Psoas muscle (tissue), 8 donors: ENCODE measurements at places on chromosomes 2 and 18. TPM values are rescaled to one million over a fixed set of nuclear protein-coding genes. Genes with fewer than 3 reads are reported as not detected.
A peak's percentile ranks its signal among the peaks of the same experiment; 100 is the strongest.

GRCh38 chr18:61574665-61575064 lies 241.4 kb downstream of the CDH20 start:
- no peaks in the 10 kb centered on the region for H3K4me1 ChIP-seq
- H3K27ac ChIP-seq: no peak overlapping the region
- H3K4me3 ChIP-seq: no peak overlapping the region
- H3K27me3 ChIP-seq: no peaks in the 10 kb centered on the region
- no peaks in the 10 kb centered on the region for H3K36me3 ChIP-seq
- DNase-seq: no peak

DNA sequence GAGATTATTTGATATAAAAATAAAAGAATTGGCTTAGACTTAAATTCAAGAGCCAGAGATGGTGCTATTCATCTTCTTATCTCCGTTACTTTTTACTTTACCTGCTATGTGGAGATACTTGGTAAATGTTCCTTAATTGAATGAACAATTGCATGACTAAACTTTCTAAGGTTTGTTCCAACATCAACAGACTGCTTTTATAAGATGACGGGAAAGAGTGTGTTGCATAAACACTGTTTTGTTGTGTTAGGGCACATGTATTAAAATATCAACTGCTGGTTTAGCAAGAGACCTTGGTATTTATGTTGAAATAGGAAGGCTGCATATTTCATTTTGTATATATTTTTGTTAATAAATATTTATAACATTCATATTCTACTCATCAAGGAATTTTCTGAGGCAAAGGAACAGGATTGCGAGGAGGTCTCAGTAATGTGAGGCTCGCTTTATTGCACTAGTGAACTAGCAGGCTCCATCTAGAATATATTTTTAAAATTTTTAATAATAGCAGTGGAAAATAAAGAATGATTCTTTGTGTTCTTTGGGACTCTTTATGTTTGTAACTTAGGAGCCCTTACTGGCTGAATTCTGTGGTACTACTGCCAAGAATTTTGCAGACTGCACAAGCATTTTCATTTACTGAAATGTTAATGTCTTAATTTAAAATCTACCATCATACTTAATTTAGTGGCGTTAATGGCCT lies 10.7 kb upstream of the NFE2L2 start:
- H3K27ac ChIP-seq: peak overlapping the region; percentile 44
- H3K4me1 ChIP-seq: peaks cover 16% of the 10 kb centered on the region
- H3K4me3 ChIP-seq: peak overlapping the region; percentile 5
- no peak for DNase-seq
- no peaks in the 10 kb centered on the region for H3K36me3 ChIP-seq

- peaks cover 14% of the 10 kb centered on the region for H3K4me1 ChIP-seq
- no peaks in the 10 kb centered on the region for H3K27me3 ChIP-seq
- H3K27ac ChIP-seq: no peak overlapping the region
- no peak for DNase-seq
- no peak overlapping the region for H3K4me3 ChIP-seq
These were observed 43.6 kb downstream of the SPRED2 start for GRCh38 chr2:65388596-65389390.

- no peak for DNase-seq
- H3K27ac ChIP-seq: no peak overlapping the region
- no peaks in the 10 kb centered on the region for H3K36me3 ChIP-seq
- no peaks in the 10 kb centered on the region for H3K4me1 ChIP-seq
- H3K4me3 ChIP-seq: no peak overlapping the region
These were observed 22.0 kb downstream of the SAG start for GRCh38 chr2:233329489-233330135.

- H3K4me3 ChIP-seq: no peak overlapping the region
- no peaks in the 10 kb centered on the region for H3K27me3 ChIP-seq
- H3K36me3 ChIP-seq: no peaks in the 10 kb centered on the region
- no peaks in the 10 kb centered on the region for H3K4me1 ChIP-seq
- no peak overlapping the region for H3K27ac ChIP-seq
These were observed 562.7 kb upstream of the SLC39A10 start for GRCh38 chr2:195094330-195094729.

The METTL8 gene
- 3.0 TPM for polyA plus RNA-seq

The SGO2 gene
- 2.6 TPM for polyA plus RNA-seq

The BOK gene
- 1.3 TPM for polyA plus RNA-seq

The SPAST gene
- 5.9 TPM for polyA plus RNA-seq

The TNS1 gene
- polyA plus RNA-seq: 155 TPM
